HL-60 (cell line): ENCODE measurements at places on chromosomes 1 and 21.
A peak's percentile ranks its signal among the peaks of the same experiment; 100 is the strongest.

DNA sequence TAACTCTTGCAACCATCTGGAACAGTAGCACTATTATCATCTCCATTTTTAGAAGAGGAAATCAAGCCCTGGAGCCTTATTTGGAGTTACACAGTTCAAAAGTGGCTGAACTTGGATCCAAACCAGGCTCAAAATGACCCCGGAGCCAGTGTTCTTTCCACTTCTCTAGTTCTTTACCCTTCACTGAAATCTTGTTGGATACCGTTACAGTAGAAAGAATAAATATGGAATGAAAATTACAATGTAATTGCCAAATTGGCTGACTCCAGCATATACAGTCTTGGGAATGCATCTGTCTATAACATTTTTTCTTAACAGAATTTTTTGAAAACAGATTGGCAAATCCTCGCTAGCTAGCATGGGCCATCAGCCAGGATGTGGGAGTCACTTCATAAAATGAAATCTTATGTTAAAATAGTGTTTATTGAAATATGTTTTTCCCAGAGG is 261.4 kb downstream of the CTH start:
- DNase-seq, result no peak

DNA sequence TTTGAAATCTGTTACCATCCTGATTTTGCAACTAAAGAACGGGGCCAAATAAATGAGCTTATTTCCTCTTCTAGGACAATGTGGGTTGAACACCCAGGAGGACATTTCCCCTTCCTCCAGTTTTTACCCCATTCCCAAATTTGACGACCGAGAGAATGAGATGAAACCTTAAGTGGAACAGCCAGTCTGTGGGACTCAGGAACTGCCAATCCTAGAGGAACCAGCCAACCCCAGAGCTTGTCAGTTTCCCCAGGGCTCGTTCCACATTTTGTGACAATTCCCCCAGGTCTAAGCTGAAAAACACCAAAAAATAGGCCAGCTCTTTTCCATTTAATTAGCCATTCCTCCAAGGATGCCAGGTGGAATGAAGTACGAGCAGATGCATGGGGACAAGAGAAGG is 21.3 kb upstream of the MAPKAPK2 start:
- DNase-seq, result no peak

GRCh38 chr1:32240140-32240951 is 6.7 kb upstream of the FAM167B start:
- DNase-seq, result peak; percentile 60

DNA sequence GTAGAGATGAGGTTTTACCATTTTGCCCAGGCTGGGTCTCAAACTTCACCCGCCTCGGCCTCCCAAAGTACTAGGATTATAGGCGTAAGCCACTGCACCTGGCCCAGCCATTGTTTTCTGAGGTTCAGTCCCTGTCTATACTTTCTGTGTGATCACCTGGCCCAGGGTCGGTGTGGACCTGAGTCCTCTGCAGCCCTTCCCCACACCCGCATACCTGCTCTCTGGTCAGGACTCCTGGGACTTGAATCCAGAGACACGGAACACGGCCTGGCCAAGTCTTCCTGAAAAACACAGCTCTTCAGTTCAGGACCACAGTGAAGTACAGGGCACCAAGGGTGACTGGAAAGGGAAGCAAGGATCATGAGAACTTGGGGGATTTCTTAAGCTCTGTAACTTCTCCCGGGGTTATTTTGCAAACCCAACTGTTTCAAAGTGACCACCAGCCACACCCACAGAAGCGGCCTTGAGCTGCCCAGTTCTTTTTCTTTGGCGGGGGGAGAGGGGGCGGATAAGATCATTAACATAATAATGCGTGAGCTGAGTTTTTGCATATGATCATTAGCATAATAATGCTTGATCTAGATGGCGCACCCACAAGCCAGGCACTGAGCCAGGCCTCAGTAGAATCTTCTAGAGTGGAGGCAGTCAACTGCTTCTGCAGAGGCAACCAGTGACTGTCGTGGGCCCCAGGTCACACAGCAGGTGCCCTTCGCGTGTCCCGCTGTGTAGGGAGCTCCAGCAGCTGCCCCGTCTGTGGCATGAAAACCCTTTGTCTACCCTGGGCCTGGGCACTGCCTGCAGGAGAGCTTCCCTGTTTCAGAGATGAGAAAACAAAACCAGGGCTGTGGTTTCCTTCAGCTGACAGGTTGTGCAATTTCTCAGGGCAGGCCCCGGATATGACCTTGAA is 1.7 kb upstream of the NADK start:
- DNase-seq, result peak; percentile 97

- DNase-seq, result no peak
Observed at GRCh38 chr21:45162809-45163208, 88.4 kb downstream of the ADARB1 start.

DNA sequence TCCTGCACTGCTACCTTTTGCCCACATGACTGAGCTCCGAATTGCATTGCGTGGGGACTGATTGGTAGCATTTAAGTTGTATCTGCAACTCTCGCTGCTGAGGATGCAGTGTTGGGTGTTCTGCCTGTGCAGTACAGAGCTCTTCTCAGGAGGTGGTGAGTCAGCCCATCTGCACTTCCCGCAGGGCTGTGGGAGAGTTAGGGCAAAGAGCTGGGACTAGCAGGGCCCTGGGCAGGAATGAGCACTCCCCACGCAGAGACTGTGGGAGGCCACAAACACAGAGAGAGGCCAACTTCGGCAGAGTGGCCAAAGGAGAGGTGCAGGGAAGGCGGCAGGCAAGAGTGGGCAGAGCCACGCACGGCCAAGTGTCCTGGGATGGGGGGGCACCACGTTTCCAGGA is 244.7 kb downstream of the SIPA1L2 start:
- no peak for DNase-seq

DNA sequence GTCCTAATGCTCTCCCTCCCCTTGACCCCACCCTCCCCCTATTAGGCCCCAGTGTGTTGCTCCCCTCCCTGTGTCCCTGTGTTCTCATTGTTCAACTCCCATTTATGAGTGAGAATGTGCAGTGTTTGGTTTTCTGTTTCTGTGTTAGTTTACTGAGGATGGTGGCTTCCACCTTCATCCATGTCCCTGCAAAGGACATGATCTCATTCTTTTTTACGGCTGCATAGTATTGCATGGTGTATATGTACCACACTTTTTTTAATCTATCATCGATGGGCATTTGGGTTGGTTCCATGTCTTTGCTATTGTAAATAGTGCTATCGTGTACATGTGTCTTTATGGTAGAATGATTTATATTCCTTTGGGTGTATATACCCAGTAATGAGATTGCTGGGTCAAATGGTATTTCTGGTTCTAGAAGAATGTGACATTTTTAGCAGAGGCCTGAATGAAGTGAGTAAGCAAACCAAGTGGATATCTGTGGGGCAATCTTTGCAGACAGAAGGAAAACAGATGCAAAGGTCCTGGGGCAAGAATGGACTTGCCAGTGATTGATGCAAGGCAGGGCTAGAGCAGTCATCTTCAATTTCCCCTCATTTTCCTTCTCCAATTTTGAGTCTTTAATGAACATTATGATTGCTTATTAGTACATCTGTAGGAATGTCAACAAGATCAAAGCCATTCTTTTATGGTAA is 50.2 kb downstream of the UBE4B start:
- no peak for DNase-seq

DNA sequence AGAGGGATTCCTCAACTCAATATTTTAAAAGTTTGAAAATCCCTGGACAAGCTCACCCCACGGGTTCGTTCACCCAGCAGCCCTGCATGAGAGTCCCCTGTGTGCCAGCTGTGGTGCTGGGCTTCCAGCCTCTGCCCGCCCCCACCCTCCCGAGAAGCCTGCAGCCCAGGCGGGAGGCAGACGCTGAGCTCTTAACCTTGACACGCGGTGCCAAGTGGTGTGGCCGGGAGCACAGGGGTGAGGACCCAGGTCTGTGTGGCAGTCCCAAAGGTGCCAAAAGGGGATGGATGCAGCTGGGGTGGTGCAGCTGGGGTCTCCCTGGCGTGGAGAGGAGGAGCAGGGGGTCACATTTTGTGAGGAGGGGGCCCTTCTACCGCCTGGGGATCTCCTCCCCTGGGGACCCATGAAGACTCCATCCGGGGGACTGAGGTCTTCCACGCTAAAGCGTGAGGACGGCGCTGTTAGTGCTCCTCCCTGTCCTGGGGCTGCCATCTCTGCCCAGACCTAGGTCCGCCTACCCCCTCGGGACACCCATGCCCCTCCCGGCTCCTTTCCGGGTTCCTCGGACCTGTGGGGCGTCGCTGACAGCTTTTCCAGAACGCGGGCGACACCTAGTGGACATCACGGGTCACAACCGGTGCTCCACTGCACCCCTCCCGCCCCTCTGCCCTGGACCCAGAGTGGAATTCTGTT is 12.9 kb downstream of the PLA2G2F start:
- DNase-seq, result peak; percentile 81
